OCI-LY7 (cell line): ENCODE measurements at places on chromosomes 2 and 18. TPM values are rescaled to one million over a fixed set of nuclear protein-coding genes. Genes with fewer than 3 reads are reported as not detected.
A peak's percentile ranks its signal among the peaks of the same experiment; 100 is the strongest.

The FAM228B gene
- total RNA-seq, result 9.6 and 14.1 TPM in 2 replicates

The REG3G gene
- total RNA-seq, result not detected in 2 replicates

The CTNNA2 gene
- total RNA-seq, result 1.2 and 2.7 TPM in 2 replicates

- DNase-seq, result no peak
Measured at GRCh38 chr2:196949116-196949515, 22.6 kb upstream of the PGAP1 start.

The FZD7 gene
- total RNA-seq, result 1.1 and 1.2 TPM in 2 replicates

- DNase-seq, result no peak
Measured at GRCh38 chr2:53442783-53443182, 324.8 kb upstream of the CHAC2 start.

- peak; percentile 57 for DNase-seq
Measured at GRCh38 chr2:97662386-97662894, 1.4 kb downstream of the ACTR1B start.

GRCh38 chr2:43417300-43417699 is 178.5 kb downstream of the THADA start:
- no peak for DNase-seq

DNA sequence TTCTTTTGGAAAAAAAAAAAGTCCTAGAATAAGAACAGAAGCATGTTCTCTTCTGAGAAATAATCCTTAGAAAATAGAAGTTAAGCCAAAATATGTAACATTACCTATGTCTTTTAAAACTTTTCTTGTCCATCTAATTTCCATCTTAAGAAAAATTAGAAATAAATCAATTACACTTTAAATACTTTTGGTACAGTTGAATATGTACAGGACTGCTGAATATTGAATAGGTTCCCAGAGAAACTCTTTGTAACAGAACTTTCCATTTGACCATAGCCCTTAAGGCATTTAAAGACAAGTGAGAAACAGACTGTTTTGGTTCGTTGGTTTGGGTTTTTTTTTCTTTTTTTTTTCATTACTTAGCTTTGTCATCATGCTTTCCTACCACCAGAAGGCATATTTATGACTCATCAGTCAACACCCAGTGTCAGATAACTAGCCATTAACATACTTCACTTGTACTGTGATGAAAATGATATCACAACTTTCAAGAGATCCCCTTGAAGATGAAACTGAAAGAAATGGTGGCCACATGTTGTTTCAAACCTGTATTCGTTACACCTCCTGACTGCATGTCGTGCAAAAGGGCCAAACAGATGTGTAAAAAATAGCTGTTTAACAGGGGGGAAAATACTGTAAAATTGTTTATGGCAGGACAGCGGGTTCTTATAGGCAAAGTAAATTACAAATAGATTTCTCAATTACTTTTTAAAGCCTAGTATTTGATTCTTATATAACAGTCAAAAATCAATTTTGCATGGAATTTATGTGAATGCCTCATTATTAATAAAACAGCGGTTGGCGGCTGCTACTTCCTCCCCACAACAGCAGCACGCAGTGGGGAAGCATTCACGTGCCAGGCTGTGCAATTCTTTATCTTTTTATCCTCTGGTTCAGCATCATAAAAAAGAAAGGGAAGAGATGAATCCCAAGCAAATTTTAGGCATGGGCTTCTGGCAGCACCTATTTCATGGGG is 280.7 kb upstream of the HNRNPA3 start:
- no peak for DNase-seq

The AP1S3 gene
- 32.1 and 42.6 TPM in 2 replicates for total RNA-seq
